ENCODE measurements at places on chromosomes 2 and 18. TPM values are rescaled to one million over a fixed set of nuclear protein-coding genes. Genes with fewer than 3 reads are reported as not detected.

The CHCHD5 gene
- total RNA-seq: 46.6 TPM

The ZFP36L2 gene
- 63.1 TPM for total RNA-seq

The DSG4 gene
- not detected for total RNA-seq

The HOXD10 gene
- total RNA-seq: not detected

The ASXL3 gene
- 16.3 TPM for total RNA-seq

The CRYBA2 gene
- total RNA-seq: not detected

The FAP gene
- total RNA-seq: 6.7 TPM

The C2orf92 gene
- 19.0 TPM for total RNA-seq

The PFN4 gene
- 1.9 TPM for total RNA-seq

The CACNB4 gene
- total RNA-seq: 8.1 TPM

The UBE2E3 gene
- total RNA-seq: 44.1 TPM

The UNC80 gene
- 2.2 TPM for total RNA-seq

The SLC5A7 gene
- 0.48 TPM for total RNA-seq

The IFT172 gene
- total RNA-seq: 44.7 TPM

The ASB18 gene
- total RNA-seq: not detected

The B4GALT6 gene
- 7.5 TPM for total RNA-seq

The CYP26B1 gene
- total RNA-seq: 2.6 TPM

The SERPINB3 gene
- 0.43 TPM for total RNA-seq

The CNDP1 gene
- total RNA-seq: not detected

The SCN3A gene
- total RNA-seq: 0.71 TPM

The FAM110C gene
- 3.0 TPM for total RNA-seq

The AMER3 gene
- 0.74 TPM for total RNA-seq

The ST8SIA3 gene
- 0.03 TPM for total RNA-seq

The GPR35 gene
- 4.4 TPM for total RNA-seq

The PLEK gene
- 25.9 TPM for total RNA-seq

The RAMP1 gene
- 10.5 TPM for total RNA-seq

The EML4 gene
- total RNA-seq: 85.8 TPM

The C2orf72 gene
- total RNA-seq: 1.3 TPM

The TGFA gene
- 1.9 TPM for total RNA-seq

The VAMP5 gene
- total RNA-seq: 18.5 TPM

The CRACDL gene
- 11.5 TPM for total RNA-seq

The NTSR2 gene
- not detected for total RNA-seq

The PTCD3 gene
- total RNA-seq: 172 TPM

The INSIG2 gene
- total RNA-seq: 26.6 TPM

All from lung (tissue), 17 donors.